ENCODE measurements at places on chromosomes 11 and 22.
A peak's percentile ranks its signal among the peaks of the same experiment; 100 is the strongest.

- no peak for DNase-seq
Measured at GRCh38 chr22:32020117-32020516, 22.9 kb upstream of the SLC5A1 start.

- no peak for DNase-seq
Measured at GRCh38 chr11:108148556-108148955, 27.2 kb downstream of the ACAT1 start.

DNA sequence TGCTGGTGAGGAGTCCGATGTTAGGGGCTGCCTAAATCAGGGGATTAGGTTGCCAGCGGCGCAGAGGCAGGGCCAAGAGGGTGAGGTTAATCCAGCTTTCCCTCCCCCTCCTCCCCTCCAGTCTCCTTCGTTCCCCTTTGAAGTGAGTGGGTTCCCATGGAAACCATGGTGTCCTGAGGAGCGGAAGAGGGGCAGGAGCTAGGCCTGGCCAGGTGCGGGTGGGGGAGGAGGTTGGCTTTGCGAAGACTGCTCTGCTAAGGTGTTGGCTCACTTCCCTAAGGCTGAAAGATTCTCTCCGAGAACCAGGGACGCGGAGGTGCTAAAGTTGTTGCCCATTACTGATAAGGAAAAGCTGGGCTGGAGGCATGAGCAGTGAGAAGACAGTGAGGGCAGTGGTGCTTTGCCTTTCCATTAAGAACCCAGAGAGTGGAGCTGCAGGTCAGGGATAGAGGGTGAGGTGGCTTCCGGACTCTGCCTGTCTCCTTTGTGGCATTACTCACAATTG is 124.6 kb downstream of the FEZ1 start:
- no peak for DNase-seq

DNA sequence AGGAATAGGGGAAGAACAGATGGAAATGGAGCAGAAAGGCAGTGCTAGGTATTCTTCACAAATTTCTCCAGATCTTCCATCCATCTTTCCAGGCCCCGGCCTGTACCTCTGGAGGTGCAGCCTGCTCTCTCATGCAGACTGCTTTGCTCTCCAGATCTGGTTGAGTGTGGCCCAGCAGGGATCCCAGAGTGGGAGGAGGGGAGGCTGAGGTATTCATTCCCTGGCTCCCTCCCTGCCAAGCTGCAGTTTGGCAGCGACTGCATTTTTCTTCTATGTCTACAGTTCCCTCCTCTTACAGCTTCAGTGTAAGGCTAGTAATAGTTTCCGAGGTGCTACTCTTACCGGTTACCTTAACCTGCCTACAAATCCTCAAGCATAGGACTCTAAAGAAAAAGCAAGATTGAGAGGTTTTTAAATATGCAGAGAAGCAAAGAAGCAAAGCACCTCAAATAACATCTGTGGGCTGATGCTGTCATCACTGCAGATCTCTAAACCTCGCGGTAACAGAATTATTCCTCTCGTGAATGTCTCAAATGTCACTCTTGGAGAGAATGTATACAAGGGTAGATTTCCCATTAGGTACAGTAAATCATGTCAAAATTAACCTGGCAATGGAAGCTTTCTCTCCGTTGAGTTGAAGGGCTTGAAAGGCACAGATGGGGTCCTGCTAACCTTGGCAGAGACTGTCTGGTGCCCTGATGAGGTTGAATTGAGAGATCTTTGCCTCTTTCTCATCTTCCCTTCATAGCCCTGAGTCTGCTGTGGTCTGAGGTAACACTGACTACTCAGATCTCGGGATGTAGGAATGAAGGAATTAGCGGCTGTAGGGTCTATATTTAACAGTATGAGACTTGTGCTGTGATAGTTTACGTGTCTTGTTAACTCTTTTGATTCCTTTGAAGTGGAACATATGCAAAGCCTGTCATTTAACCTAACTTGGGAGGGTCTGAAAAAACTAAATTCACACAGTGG is 297.9 kb upstream of the C11orf87 start:
- DNase-seq: no peak

DNA sequence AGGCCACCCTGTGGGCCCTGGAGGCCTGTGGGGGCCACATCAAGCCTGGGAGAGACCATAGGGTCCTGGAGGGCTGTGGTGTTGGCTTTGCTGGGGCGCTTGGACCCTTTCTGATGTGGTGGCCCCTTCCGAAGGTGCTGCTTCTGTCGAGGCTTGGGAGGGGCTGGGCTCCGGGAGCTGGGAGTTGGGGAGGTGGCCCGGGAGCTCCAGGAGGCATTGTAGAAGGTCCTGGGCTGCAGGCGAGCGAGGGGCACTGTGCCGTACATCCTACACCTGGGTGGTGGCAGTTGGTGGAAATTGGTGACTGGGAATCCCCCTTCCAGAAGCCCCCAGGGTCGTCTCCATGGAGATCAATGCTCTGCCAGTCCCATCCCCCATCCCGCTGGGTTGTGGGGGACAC is 2.6 kb downstream of the PLA2G3 start:
- no peak for DNase-seq

DNA sequence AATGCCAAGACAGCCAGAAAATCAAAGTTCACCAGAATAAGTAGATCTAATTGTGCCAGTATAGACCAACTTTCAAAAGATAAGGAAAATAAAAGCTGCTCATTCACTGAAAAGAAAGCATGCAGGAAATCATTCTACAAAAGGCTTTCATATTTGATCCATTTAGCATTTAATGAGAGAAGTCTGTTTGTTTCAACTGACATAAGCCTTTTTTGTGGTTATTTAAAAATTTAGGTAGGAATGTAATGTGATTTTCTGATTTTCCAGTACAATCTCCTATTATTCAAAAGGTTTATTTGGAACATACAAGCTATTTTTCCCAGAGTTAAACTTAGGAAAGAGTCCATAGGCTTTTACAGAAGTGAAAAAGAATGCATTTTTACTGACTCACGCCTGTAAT is 92.7 kb downstream of the SBF2 start:
- DNase-seq: no peak

DNA sequence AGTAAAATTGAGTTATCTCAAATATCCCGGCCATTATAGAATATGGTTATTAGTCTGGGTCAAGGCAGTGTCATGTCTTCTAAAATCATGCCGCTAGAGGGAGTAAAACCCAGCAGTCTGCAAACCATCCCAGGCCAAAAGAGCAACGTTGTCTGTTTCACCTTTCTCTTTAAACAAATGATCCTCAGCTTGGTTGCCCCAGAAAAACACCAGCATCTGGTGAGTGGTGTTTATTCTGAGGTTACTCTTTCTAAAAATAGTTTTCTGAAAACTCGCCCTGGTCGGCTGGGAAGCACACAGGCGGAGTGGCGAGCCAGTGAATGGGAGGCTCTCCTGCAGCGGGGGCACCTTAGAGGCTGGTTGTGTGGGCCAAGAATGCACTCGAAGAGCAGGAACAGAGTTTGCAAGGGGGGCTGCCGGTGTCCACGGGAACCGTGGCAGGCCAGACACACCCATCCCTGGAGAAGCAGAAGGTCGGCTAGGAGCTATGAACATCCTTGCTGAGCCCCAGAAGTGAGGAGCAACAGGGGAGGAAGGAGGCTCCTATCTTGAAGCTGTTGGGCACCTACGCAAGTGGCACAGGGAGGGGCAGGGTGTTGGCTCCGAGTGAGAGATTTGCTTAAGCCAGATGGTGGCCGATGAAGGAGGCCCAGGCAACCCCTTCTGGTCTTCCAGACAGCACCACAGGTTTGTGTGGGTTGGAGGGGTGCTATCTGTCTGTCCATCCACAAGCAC is 297.1 kb downstream of the ETS1 start:
- peak; percentile 92 for DNase-seq

GRCh38 chr11:7170431-7170830 is 81.3 kb upstream of the SYT9 start:
- DNase-seq: no peak

GRCh38 chr11:111525456-111525855 is 10.9 kb downstream of the HOATZ start:
- no peak for DNase-seq

GRCh38 chr11:84871116-84871515 is 756.0 kb downstream of the DLG2 start:
- no peak for DNase-seq

- DNase-seq: no peak
Measured at GRCh38 chr22:49503321-49503720, 324.4 kb downstream of the BRD1 start.

- DNase-seq: no peak
Measured at GRCh38 chr11:27367881-27368280, 4.9 kb upstream of the CCDC34 start.

DNA sequence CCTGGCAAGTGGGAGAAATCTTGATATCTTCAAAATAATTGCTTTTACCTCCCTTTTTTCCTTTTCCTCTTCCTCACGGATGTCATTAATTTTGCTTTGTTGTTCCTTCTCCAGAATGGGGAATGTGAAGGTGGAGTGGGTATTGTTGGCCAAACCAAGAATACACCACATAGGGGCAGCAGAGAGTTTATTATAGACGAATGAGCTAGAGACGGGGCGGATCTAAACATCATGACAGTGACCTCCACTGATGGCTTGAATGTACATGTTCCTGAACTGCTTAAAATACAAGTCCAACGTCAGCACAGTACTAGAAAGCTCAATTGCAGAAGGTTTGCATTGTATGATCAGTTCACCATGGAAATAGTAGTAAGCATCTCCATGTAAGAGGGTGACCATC is 122.3 kb upstream of the SNX19 start:
- DNase-seq: no peak

GRCh38 chr11:6475936-6476335 is 2.2 kb upstream of the TRIM3 start:
- no peak for DNase-seq

DNA sequence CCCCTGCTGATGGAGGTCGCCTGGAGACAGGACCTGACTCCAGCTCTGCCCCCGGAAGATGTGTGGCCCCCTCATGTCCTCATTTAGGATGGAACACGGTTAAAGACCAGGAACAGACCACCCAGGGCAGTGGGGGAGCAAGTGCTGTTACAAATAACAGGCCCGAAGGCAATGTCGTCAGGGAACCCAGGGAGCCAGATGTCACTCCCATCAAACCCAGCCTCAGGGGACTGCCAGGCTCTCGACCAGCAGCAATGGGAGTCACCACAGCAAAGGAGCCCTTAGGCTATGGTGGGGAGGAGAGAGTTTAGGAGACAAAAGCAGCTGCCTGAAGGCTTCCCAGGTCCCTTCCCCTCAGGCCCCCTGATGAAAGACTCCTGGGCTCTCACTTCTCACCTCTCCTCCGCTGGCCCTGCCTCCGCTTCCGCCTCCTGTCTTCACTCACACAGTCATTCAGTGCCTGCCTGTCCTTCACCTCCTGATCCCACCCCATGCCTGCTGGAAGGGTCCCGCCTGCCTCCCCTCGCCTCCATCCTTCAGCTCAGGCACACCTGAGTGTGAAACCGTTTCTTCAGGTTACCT is 4.4 kb downstream of the RPS19BP1 start:
- DNase-seq: no peak

- DNase-seq: no peak
Measured at GRCh38 chr22:25818541-25818940, 76.6 kb downstream of the MYO18B start.

- DNase-seq: no peak
Measured at GRCh38 chr11:19597206-19597605, 115.4 kb upstream of the NAV2 start.

DNA sequence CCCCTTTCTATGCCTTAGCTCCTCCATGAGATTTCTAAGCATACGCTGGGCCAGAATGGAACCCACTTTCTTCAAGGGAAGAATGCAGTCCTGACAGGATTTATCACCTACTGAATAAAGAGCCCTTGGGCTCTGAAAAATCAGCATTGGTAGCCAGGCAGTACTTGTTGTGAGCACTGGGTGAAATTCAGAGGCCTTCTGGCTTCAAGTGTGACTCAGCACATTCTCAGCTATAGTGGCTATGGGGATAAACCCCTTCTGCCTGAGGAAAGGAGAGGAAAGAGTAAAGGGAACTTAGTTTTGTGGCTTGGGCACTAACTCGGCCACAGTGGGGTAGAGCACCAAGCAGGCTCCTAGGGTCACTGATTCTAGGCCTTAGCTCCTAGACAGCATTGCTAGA is 574.8 kb downstream of the JRKL start:
- DNase-seq: no peak

- no peak for DNase-seq
Measured at GRCh38 chr11:92636543-92637188, 332.8 kb upstream of the MTNR1B start.

DNA sequence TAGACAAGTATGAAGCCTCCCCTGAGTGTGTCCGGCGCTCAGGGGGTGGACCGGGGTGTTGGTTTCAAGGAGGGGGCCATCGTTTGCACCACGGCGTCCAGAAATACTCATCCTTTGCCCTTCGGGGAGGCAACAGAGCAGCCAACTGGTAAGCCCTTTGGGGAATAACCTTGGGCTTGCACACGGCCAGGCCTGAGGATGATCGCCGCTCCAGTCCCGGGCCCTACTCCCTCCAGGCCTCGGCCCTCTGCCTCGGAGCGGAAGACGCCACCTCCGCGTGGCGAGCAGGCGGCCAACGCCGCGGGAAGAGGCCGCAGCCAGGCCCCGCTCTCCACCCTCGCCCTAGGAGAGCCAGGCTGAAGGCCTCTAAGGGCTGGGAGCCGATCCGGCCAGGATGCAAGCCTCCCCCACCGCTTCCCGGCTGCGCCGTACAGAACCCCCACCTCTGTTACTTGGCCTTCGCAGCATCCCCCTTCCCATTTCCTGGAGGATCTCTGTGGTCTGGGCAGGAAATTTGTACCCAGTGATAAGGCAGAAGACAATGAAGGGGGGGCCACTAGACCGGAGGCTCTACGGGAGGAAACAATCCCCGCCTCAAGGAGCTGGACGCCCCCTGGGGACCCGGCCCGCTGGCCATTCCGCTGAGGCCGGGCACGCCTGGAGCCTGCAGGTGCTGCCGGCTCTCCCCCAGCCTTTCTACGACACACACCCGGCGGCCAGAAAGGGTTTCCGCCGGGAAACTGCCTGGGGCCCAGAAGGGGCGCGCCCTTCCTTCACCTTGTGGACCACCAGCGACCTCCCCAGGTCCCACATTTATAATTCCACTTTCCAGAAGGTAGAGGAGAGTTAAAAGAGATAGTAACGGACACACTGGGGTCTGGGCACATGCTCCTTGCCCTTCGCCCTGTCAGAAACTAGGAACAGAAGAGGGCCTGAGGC is 2.6 kb downstream of the ESAM start:
- no peak for DNase-seq

- DNase-seq: no peak
Measured at GRCh38 chr22:31945971-31946680, 1.8 kb downstream of the YWHAH start.

GRCh38 chr11:92384802-92385201 is 160.2 kb downstream of the FAT3 start:
- DNase-seq: no peak

- no peak for DNase-seq
Measured at GRCh38 chr11:17395554-17395961, 7.1 kb upstream of the KCNJ11 start.

- no peak for DNase-seq
Measured at GRCh38 chr22:35905894-35906293, 122.7 kb downstream of the RBFOX2 start.

- DNase-seq: no peak
Measured at GRCh38 chr22:36492109-36492508, 10.7 kb upstream of the TXN2 start.

DNA sequence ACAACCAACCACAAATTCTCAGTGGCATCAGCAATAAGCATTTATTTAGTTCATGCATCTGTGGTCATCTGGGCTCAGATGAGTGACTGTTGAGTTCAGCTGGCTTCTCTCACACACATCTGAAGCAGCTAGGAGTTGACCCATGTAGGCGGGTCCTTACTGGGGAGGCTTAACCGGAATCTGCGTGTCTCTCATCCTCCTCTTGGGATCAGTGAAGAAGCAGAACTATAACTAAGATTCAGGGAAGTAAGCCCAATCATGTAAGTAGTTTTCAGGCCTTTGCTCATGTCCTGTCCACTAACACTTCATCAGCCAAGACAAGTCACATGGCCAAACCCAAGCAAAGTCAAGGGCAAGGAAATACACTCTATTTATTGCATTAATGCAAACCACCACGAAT is 236.2 kb downstream of the C11orf87 start:
- DNase-seq: no peak

All from CD4-positive, alpha-beta T cell treated with Interleukin-10 for 1 hour (primary cell).